ENCODE measurements at places on chromosomes 4 and X. TPM values are rescaled to one million over a fixed set of nuclear protein-coding genes. Genes with fewer than 3 reads are reported as not detected.

DNA sequence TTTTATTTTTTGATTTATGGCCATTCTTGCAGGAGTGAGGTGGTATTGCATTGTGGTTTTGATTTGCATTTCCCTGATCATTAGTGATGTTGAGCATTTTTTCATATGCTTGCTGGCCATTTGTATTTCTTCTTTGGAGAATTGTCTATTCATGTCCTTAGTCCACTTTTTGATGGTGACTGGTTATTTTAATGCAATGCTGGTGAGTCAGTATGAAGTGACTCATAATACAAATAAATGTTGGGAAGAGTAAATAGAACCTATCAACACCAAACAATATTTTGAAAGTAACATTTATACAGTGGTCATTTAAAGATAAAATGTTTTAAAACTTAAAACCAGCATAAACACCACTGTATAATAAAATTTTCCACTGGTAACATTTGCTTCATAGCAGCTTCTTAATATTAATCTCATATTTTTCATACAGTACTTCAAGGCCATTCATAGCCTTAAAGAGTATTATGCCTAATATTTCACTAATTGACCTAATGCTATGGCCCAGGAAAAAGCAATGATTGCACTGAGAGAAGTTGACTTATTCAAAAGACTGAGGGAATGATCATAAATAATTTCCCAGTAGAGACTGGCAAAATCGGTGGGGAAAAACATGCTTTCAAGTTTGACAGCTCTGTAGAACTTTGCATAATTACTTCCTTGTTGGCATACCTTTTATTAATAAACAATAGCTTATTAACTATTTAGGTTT lies 33.9 kb downstream of the CASK start:
- peak; percentile 36 for DNase-seq

DNA sequence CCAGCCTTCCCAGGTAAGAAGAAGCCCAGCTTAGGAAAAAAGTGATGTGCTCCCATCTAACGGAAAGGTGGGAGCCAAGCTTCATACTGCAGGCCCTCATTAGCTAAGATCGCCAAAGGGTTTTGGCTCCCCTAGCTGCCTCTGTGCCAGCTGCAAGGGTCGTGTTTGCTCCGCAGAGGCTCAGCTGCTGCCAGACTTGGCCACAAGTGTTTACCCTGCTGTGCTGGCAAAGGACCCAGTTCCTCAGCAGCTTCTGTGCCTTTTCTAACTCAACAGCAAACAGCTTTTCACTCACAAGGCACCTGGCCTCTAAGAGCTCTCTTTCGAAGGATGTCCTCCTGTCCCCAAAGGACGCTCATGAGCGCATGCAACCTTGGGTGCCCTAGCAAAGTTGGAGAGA lies 12.2 kb upstream of the VMA21 start:
- no peak for DNase-seq

DNA sequence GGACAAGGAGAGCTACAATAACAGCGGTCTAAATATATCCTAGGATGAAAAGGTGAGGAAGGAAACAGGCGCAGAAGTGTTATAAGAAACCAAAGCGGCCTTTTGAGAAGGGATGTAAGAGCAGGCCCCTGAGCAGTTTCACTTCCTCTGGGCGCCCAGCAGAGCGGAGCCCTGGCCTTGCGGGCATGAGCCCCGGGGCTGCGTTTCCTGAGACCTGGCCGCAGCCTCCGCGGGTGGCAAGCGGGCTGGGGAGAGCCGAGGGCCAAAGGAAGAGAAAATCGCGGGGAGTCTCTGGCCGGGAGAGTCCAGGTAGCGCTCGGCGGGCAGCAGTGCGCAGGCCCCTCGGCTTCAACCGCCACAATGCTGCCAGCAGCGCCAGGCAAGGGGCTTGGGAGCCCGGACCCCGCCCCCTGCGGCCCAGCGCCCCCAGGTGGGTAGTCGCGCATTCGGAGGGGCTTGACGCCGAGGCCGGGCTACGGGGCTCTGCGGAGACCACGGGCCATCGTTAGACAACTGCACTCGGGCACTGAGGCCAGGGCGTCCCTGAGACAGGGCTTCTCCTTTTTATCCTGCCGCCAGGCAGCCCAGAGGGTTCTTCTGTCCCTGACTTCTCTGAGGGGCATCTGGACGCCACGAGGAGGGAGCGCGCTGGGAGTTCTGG lies at the start of gene BANK1:
Gene BANK1, plus strand, starts transcription at position 210 of the 661 bp plus-strand sequence. Its CDS starts 151 bp downstream, at position 361.
- no peak for DNase-seq

DNA sequence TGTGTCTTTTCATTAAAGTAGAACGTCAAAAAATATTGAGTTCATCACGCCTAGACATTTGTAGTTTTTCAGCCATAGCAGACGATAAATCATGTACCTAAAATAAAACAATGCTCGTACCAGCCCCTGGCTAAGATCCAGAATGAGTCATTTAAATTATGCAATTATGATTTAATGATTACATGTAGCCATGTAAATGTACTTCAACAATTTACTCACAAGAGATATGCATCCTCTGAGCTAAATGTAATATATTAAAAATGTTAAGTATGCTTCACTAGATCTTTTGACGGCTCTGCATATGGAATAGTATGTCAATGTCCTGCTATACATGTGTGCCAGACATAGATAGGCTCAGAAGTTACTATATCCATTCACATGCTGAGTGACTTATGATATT lies 1077.8 kb downstream of the ARAP2 start:
- DNase-seq = no peak

DNA sequence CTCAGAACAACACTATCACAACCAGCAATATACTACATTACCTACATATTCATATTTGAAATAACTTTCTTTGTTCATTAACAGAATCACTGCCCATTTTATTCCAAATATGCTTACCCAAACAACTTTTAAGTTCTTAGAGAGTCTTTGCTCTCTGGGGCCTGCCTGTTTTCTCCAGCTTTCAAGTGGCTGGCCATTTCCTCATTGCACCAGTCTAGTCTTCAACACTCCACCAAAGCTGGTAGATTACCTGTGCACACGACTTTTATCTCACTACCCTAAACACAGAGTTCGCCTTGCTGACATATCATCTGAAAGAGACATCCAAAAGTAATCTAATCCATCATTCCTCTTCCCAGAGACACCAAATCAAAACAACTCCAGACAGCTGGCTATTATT lies 66.2 kb downstream of the PRDM5 start:
- no peak for DNase-seq

GRCh38 chrX:118507766-118508165 lies 12.2 kb downstream of the DOCK11 start:
- DNase-seq = peak; percentile 39

- DNase-seq = peak; percentile 90
These were observed at the start of gene PCDH10 for GRCh38 chr4:133148690-133149363. Gene PCDH10, plus strand, starts transcription at chr4:133149294. Its CDS starts 847 bp downstream, at chr4:133150141.

DNA sequence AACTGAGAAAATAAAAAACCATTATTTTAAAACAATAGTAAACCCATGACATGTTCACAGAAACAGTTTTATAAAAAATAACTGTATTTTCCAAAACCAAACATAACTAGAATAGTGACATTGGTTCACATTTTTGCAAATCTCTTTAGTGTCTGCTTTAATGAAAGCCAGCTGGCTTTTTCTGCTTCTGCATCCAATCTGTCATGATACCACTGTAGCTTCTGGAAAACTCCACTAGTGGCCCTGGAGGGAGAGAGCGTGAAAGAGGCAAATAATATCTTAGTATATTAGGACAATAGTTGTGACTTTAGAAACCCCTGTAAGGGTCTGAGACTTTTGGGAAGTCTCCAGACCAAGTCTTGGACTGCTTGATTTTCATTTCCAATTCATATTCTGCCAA lies 31.1 kb downstream of the FGFBP1 start:
- peak; percentile 41 for DNase-seq

GRCh38 chr4:91116861-91117260 lies 989.7 kb downstream of the CCSER1 start:
- DNase-seq = no peak

DNA sequence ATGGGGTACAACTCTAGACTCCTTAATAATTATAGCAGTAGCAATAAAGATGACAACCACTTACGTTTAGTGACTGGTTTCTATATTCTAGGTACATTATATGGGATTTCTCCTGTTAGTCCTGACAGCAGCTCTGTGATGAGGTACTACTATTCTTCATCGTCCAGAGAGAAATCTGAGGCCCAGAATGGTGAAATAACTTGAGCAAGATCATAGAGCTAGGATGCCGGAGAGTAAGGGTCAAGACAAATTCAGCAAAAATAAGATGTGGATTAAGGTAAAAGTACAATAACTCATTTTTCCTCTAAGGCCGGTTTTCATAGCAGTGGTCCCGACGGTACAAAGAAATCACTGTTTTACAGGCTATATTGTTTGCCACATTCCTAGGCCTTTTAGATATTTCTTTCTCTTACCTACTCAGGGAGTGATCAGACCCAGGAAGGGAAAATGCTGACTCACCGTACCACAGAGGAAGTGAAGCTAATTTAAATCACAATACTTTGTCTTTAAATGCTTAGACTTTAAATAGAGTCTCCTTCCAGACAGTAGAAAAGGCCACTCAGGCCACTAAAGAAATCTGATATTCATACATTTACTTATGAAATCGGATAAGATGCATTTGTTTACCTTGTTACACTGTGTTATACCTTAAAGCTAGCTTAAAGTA lies 2023.0 kb upstream of the AGA start:
- DNase-seq = no peak

GRCh38 chr4:150949943-150950342 lies 65.1 kb downstream of the LRBA start:
- DNase-seq = no peak

DNA sequence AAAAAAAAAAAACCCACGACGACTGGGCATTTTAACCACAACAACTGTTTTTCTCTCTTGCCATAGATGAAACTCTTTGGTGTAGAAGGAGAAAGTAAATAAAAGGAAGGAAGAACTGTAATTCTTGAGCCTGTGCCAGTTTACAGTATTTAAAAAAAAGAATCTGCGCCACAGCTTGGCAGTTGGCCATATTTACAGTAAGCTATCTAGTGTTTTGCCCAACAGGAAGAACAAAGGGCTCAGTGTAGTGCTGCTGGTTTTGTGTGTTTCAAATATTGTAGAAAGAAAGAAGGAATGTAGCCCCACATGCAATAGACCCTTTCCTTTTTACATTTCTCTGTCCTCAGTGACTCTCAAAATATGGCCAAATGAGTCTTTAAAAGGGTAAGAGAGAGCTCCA lies 66.1 kb downstream of the NR3C2 start:
- peak; percentile 5 for DNase-seq

Gene PAQR3
- total RNA-seq = 29.8 TPM

Gene PLAC1
- total RNA-seq = 0.43 TPM

Gene MAB21L2
- total RNA-seq = under 0.01 TPM

Gene GALNTL6
- not detected for total RNA-seq

Gene BTK
- not detected for total RNA-seq

Gene BGN
- total RNA-seq = 62.5 TPM

Gene PDCL2
- not detected for total RNA-seq

Data from fibroblast of villous mesenchyme (primary cell).